ENCODE measurements at places on chromosomes 5 and 9. TPM values are rescaled to one million over a fixed set of nuclear protein-coding genes. Genes with fewer than 3 reads are reported as not detected.

DNA sequence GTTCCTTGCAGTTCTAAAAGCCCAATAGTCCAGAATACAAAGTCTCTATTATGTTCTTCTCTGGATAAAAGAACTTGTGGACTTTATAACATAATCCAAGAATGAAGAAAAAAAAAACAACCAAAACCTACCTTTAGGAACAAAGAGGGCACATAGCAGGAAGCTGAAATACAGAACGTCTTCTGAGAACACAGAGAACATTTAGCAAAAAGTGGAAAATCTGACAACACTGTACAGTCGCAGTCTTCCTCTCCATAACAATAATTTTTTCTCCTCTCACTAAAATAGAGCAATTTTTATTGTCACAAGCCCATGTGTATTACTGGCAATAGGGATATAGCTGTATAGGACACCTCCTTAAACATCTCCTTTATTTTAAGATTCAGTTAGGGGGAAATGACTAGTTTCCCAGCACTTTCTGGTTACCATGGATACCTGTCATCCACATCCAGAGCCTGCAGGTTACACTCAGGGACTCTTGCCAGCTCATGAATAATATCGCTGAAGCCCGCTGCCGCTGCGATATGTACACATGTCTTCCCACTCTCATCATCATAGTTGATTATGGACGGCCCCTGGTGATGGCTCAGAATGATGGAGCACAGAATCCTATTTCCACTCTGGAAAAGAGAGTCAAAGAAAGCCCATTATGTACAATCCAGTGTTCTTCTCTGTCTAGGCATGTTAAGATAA is 106.5 kb downstream of the ANKRD55 start:
- DNase-seq, result no peak

- DNase-seq, result peak; percentile 89
These were observed 1.4 kb downstream of the MZB1 start for GRCh38 chr5:139388198-139388821.

DNA sequence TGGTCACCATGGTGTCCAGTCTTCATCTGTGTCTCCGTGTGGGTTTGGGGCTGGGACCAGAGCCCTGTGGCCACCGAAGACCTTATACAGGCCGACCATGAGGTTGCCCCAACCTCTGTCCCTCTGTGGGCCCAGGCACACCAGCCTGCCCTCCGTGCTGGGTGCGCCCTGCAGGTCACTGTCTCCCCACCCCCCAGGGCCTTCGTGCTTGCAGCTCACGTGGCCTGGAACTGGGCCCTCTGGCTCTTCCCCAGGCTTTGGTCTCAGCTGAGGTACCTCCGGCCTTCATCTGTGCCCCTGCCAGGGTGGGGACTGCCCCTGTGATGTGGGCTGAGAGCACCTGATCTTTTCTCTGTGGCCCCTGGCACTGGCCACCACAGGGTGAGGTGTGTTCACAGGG is 92.1 kb downstream of the RXRA start:
- DNase-seq, result no peak

GRCh38 chr5:83227611-83228010 is 150.3 kb downstream of the XRCC4 start:
- no peak for DNase-seq

DNA sequence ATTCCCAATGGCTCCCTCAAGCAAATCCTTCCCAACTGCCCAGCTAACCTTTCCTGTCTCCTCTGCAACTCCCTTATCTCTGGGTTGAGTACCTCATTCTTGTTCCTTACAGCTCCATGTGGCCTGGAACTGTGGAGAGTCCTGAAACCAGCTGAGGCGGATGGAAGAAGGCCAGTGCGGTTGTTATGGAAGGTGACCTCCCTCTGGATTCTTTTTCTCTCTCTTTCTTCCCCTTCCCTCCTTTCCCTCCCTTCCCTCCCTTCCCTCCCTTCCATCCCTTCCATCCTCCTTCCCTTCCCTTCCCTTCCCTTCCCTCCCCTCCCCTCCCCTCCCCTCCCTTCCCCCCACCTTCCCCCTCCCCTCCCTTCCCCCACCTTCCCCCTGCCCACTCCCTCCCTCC is 45.1 kb downstream of the IL31RA start:
- DNase-seq, result no peak

DNA sequence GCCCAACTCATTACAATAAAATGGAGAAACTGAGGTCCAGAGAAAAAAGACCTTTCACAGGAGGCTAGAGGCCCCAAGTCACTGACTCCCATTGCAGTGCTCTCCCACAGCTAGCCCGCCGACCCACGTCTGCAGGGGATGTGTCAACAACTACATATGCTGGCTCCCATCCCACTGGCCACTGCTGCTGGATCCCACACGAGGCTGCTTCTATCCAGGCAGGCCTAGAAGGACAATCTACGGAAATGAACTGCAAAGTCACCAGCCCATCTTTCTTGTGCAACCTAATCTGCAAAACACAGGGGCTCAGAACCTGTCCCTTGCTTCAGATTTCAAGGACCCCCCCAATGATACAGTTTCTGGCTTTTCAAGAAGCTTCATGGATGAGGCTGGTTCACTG is 24.0 kb downstream of the RAPGEF1 start:
- no peak for DNase-seq

DNA sequence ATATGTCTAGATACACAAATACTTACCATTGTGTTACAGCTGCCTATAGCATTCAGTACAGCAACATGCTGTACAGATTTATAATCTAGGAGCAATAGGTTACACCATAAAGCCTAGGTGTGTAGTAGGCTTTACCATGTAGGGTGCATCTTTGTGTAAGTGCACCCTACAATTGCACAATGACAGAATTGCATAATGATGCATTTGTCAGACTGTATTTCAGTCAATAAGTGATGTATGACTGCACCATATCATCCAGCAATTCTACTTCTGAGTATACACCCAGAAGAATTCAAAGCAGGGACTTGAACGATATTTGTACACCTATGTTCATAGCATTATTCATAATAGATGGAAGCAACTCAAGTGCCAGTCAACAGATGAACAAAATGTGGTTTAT is 100.4 kb upstream of the SLC44A1 start:
- DNase-seq, result no peak

- no peak for DNase-seq
These were observed 6.2 kb downstream of the TMEM8B start for GRCh38 chr9:35835216-35835632.

TRIM14 gene
- total RNA-seq, result 22.4 TPM

DMRT3 gene
- not detected for total RNA-seq

ARHGEF37 gene
- 1.1 TPM for total RNA-seq

PPP6C gene
- 36.1 TPM for total RNA-seq
